Ammon's horn (tissue), 1 donor: ENCODE measurements at places on chromosomes 5 and 9.

- no peak for DNase-seq
Measured at GRCh38 chr9:110066929-110067716, 140.8 kb downstream of the C9orf152 start.

DNA sequence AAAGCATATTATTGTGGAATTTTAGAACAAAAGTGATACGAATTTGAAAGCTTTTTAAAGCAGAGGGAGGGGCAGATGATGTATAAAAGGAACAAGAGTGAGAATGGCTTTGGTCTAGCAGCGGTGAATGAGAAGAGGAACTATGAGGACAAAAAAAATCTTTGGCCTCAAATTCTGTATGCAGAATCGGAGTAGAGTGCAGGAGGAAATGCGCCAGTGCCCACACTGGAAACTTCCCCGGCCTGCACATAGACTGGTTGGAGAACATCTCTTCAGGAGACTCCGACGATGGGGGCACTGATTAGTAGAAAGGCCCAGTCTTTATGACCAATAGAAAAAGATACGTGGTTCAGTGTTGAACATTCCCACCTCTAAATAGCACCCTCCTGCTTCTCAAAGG lies 51.3 kb downstream of the SLC46A2 start:
- DNase-seq: peak; percentile 61

- no peak for DNase-seq
Measured at GRCh38 chr5:144247131-144247530, 76.5 kb downstream of the KCTD16 start.

DNA sequence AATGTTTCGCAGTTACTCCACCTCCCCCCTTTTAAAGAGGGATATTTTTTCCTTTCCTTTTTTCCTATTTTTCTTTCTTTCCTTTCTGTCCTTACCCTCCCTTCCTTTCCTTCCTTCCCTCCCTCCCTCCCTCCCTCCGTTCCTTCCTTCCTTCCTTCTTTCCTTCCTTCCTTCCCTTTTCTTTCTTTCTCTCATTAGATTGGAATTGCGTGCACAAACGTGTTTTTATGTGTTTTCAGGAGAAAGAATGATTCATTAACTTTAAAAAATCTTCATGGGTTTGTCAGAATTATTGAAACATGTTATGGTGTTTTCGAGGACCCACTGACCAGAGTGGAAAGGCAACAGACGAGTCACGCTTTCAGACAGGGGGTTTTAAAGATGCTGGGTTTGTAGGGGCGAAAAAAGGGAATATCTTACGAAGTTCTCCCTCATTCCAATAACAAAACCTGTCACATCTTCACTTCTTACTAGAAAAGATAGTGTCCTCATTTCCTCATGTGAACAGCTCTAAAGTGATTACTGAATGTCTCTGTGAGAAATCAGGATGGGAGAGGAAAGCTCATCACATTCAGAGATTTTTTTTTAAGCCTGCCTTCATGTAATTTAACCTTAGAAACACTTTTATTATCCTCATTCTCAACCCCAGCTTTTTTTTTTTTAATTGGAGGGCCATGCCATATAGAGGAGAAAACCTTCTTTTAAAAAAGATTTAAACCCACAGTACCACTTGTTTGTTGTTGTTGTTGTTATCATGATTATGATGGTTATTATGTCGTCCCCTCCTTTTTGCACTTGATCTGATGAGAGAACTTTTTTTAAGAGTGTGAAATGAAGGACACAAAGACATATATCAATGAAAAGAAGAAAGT lies 21.9 kb downstream of the NR2F1 start:
- no peak for DNase-seq

DNA sequence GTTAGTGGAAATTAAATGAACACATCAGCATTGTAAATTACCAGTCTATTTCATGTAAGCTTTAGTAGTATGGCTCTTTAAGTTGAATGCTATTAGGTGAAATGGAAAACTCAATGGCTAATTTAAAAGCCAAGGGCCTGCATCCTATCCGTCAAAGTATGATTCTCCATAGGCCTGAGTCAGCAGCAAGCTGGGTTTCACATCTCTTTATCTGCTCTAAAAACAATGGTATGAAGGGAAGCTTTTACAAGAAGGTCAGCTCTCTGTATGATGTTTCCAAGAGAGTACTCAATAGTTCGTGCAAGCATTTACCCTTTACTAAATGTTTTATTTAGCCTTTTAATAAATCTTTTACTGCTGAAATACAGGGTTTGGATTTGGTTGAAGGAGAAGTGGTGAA lies 62.8 kb downstream of the MAP1B start:
- DNase-seq: no peak

- DNase-seq: no peak
Measured at GRCh38 chr9:93897075-93897970, 57.8 kb downstream of the BARX1 start.

DNA sequence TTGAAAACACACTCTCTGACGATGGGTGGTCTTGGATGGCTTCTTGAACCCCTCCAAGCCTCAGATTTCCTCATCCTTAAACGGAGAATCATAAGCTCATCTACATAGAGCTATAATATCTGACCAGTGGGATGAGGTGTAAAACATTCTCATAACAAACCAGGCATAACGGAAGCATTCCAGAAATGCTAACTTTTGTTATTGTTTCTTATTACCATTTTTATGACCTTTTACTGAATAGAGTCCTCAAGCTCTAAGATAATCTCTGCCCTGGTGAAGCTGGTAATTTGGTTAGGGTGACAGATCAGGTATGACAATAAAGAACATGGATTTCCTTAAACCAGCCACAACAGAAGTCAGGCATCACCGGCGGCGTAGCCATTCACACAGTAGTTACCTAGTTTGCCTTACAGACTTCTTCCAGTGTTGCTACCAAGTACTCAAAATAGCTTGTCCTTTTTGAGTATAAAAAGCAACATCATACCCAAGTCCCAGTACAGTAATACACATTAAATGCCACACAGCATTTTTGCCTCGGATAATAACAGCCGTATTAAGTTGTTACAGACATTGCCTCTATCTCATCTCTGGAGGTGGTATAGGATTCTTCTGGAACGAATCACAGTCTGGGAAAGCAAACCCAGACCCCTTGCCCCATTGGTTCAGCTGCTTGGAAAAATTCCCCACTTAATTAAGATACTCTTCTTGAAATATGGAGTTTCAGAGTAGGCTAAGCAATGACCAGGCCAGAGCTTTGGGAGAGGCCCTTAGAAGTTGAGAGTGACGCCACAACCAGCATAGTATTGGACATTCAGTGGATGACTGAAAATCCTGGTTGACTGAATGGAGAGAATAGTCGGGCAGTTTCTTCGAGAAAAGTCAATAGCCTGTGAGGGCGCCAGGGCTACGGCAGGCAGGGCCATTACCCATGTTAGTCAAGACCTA lies 252.5 kb downstream of the SLIT3 start:
- no peak for DNase-seq

GRCh38 chr5:172088801-172089200 lies 82.4 kb upstream of the FBXW11 start:
- DNase-seq: no peak

GRCh38 chr9:27413511-27414219 lies 110.4 kb upstream of the IFNK start:
- no peak for DNase-seq

DNA sequence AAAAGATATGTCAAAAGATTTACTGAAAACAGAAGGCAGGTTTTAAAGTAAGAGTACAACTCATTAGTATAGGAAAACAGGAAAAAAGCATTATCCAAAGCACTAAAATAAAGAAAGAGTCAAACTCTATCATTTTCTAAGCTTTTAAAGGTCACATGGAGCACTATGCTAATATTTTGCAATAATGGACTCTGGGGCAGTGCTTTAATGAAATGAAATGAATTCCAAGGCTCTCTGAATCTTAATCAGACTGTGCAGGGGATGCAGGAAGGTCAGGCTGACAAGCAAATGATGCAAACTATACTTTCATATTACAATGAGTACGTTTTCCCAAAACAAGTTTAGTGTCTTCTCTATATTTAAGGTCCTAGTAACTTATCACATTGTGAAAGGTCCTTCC lies 981.9 kb upstream of the DMAC1 start:
- DNase-seq: no peak

DNA sequence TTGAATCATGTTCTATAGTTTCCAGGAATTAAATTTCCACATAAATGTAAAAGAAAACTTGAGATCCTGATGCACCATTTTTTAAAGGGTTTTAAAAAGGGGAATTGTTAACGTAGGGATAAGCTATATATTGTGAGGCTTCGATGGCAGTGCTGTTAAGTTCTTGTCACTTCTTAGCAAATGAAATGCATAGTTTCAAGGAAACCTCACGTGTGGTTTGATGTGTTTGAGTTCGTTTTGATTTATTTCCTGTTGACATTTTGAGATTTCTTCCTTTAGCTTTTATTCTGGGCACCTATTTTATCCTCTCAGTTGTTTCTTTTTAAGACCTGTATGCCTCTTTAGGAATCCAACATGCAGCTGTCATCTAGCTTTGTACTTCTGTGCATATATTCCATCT lies 301.0 kb downstream of the DOCK8 start:
- DNase-seq: no peak

- DNase-seq: no peak
Measured at GRCh38 chr5:149302641-149303040, 31.0 kb downstream of the AFAP1L1 start.

GRCh38 chr9:107466826-107467225 lies 22.7 kb downstream of the KLF4 start:
- DNase-seq: no peak

GRCh38 chr9:34370335-34370969 lies 6.2 kb downstream of the MYORG start:
- DNase-seq: no peak

DNA sequence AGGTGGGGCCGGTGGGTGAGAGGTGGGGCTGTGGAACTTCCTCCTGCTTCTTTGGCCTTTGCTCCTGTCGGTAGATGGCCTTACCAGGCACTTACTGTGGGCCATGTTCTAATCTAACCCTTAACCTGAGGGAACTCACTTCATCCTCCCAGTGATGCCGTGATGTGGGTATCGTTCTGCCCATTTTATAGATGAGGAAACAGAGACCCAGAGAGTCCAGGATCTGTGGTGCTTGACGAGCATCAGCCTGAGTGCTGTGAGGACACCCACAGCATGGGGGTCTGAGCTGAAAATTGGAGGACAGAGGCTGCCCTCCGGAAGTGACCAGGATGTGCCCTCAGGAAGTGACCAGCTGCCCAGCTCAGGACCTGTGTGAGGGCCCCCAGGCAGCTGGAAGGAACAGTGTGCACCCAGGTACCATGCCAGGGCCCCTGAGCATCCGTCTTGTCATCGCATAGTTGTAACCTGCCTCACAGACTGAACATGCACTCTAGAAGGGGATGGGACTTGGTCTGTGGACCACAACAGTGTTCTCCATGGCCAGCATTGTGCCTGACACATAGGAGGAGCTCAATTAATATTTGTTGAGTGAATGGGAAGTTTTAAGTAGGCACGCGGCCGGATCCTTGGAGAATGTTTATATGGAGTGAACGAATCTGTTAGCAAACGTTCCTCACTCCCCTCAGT lies 8.5 kb downstream of the NEK6 start:
- DNase-seq: no peak

- no peak for DNase-seq
Measured at GRCh38 chr5:175603987-175604739, 53.7 kb upstream of the HRH2 start.
